ENCODE measurements at places on chromosomes 11 and 22.

GRCh38 chr22:42743501-42743991 is 22.9 kb upstream of the A4GALT start:
- DNase-seq = peak; percentile 69

DNA sequence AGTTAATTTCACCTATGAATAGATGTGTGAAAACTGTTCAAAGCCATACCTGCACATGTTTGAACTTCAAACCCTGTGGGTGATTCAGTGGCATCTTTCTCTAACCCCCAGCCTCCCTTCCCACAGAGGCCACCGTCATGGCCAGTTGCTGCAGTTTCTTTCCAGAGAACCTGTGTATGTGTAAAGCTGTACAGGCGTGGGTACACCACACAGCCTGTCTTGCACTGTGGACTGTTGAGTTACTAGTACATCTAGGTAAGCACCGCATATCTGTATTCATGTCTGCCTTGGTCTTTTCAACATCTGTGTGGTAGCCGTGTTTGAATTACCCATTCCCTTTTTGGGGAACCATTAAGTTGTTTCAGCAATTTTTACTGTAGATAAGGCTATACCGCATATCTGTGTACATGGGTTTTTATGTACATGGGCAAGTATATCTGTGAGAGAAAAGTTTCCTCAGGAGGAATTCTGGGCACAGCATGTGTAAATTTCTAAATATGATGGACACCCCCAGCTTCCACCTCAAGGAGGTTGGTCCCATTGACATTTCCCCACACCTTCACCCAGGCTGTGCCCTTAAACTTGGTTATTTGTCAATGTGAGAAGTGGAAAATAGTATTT is 13.9 kb downstream of the NEAT1 start:
- DNase-seq = no peak

DNA sequence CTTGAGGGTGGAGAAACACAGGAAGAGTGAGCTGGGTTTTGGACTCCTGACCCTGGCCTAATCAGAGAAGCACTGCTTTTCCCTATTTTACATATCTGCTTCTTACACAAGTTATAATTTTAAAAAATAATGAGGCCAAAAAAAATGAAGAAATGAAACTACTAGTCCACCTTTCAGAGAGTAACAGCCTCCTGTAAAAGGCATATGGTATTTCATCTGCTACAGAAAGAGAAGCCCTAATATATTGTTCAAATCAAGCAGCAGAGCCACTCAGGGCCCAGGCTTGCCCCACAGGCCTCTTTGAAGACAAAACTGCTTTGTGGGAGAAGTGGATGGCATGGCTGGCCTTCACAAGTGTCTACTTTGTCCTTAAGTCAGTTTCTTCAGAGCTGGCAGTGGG is 10.0 kb downstream of the DIXDC1 start:
- no peak for DNase-seq

DNA sequence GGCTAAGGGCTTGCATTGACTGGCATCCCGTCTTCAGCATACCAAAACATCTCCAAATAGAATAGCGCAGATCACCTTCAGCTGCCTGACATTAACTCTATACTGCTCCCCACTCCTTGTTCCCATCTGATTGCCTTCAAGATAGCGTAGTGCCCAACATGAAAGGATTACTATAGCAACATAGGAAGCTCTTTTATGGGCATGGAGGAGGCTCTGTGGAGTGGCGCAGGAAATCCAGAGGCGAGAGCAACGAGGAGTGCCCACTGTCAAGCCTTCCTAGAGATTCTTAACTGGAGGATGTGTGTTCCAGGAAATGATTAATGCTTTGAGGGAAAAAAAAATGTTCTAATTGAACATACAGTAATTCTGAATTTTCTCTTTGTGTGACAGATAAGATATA is 213.3 kb downstream of the CADM1 start:
- DNase-seq = no peak

GRCh38 chr11:126637795-126638175 is 282.3 kb downstream of the ST3GAL4 start:
- peak; percentile 84 for DNase-seq

GRCh38 chr11:121838571-121838970 is 277.4 kb downstream of the BLID start:
- no peak for DNase-seq

GRCh38 chr11:10480026-10480425 is 25.0 kb downstream of the AMPD3 start:
- no peak for DNase-seq

DNA sequence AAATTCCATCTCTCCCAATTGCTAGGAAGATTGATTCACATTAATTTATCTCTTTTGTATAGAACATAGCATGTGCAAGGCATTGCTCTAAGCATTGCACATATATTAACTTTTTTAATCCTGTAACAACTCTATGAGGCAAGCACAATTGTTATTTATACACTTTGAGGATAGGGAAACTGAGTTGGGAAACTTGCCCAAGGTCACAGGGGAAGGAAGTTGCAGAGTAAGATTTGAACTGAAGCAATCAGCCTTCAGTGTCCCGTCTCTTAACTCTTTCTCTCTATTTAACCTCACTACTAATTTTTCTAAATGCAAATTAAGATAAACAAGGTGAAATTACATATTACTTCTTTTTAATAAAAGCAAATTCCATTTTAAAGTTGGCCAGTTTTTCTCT is 22.2 kb downstream of the OR56B4 start:
- no peak for DNase-seq

DNA sequence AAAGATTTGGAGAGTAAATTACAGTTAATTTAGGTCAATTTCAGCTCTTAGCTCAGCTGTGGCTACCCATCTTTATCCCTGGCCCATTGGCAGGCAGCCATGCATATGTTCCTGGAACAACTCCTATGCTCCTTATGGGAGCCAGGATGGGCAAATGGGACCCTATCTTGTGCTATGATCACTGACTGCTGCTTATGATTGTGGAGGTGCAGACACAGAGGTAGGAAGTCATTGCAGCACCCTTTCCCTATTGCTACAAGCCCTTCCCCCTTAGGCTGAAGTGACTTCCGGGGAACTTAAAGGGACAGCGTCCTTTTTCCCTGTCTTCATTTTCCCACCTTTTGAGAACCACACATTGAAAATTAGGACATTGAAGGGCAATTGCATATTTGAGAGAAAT is 112.7 kb downstream of the FCHSD2 start:
- DNase-seq = no peak

GRCh38 chr11:107385361-107385981 is 72.2 kb downstream of the CWF19L2 start:
- DNase-seq = no peak

Data from AG09309 (cell line).